Trophoblast cell (in vitro differentiated cells and primary cell): ENCODE measurements at places on chromosomes 2 and 18.

DNA sequence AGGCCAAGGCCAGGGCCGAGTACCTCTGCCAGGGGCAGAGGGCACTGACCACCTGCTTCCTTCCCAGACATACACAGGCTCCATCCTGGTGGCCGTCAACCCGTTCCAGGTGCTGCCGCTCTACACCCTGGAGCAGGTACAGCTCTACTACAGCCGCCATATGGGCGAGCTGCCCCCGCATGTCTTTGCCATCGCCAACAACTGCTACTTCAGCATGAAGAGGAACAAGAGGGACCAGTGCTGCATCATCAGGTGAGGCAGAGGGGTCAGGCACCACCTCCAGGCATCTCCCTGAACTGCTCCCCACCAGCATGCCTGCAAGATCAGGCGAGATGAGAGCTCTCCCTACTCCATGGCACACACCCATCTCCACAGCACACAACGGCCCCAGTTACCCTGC, 31.1 kb downstream of the MYO7B start:
- no peaks in the 10 kb centered on the region for H3K4me1 ChIP-seq
- H3K27ac ChIP-seq, result no peak overlapping the region
- no peaks in the 10 kb centered on the region for H3K36me3 ChIP-seq
- no peak for DNase-seq
- no peaks in the 10 kb centered on the region for H3K27me3 ChIP-seq
- no peak overlapping the region for H3K4me3 ChIP-seq

GRCh38 chr2:37795938-37796337, 124.5 kb upstream of the CDC42EP3 start:
- no peak overlapping the region for H3K4me3 ChIP-seq
- H3K27me3 ChIP-seq, result no peaks in the 10 kb centered on the region
- no peak for DNase-seq
- H3K36me3 ChIP-seq, result no peaks in the 10 kb centered on the region
- peaks cover 5% of the 10 kb centered on the region for H3K4me1 ChIP-seq

- H3K4me3 ChIP-seq, result no peak overlapping the region
- no peak overlapping the region for H3K27ac ChIP-seq
- DNase-seq, result no peak
- H3K27me3 ChIP-seq, result no peaks in the 10 kb centered on the region
Measured at GRCh38 chr2:119149611-119150010, 8.9 kb downstream of the C1QL2 start.

DNA sequence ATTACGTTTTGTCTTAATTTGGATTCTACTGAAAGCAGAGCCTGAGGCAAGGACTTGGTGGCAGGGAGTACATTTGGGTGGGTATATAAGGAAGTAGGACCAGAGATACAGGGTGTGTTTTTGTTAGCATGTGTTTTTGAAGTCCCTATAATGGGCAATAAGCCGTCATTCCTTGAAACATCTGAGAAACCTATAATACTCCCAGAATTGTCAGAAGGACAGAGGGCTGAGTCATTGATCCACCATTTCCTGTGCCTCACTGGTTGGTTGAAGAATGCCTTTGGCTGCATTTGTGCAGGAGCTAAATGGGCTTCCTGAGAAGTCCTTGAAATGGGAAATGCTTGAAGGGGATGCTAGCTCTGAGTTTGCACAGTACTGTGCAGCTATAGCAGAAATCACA, 281.8 kb upstream of the ZEB2 start:
- H3K36me3 ChIP-seq, result no peaks in the 10 kb centered on the region
- no peak overlapping the region for H3K4me3 ChIP-seq
- H3K4me1 ChIP-seq, result no peaks in the 10 kb centered on the region
- H3K27me3 ChIP-seq, result no peaks in the 10 kb centered on the region
- DNase-seq, result no peak

- no peak overlapping the region for H3K27ac ChIP-seq
- DNase-seq, result no peak
- no peaks in the 10 kb centered on the region for H3K36me3 ChIP-seq
- no peak overlapping the region for H3K4me3 ChIP-seq
- no peaks in the 10 kb centered on the region for H3K27me3 ChIP-seq
Measured at GRCh38 chr2:100992262-100992661, 9.8 kb upstream of the RPL31 start.

DNA sequence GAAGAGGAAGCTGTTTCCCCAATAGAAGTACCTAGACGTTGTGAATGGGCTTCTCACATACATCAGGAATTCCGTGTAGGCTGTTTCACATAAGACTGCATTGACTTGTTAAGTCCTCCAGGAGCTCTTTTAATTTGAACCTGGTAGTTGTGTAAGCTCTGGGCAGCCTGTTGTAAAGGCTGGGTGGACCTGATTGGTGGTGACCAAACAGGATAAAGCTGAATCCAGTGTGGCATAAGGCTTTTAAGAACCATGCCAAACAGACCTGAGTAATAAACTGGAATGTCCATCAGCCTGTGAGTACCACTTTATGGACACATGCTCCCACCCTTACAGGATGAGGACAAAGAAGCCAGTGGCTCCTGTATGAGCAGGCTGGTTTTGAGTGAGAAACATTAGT, 24.1 kb downstream of the RMND5A start:
- no peaks in the 10 kb centered on the region for H3K27me3 ChIP-seq
- H3K27ac ChIP-seq, result no peak overlapping the region
- DNase-seq, result no peak
- H3K36me3 ChIP-seq, result no peaks in the 10 kb centered on the region
- H3K4me3 ChIP-seq, result no peak overlapping the region

- H3K4me3 ChIP-seq, result no peak overlapping the region
- no peak overlapping the region for H3K27ac ChIP-seq
- no peak for DNase-seq
Measured at GRCh38 chr18:32848826-32849225, 76.0 kb upstream of the KLHL14 start.

DNA sequence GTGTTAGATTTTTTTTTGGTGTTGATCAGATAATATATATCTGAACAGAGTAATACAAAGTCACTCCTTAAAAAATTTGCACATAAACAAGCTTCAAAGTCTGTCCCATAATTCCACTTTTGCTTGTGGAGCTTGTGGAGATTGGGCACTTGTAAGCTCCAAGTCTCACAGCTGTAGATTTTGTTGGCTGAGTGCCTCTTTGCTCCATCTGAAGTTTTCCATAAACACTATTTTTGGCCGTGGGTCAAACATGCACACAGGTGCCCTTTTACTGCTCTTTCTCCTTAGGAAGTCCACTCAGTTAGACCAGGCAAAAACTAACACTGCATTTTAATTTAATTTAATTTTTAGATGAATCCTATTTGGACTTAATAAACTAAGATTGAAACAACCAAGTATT, 3.6 kb upstream of the KCNJ13 start:
- peaks cover 2% of the 10 kb centered on the region for H3K4me1 ChIP-seq
- H3K4me3 ChIP-seq, result no peak overlapping the region
- H3K36me3 ChIP-seq, result no peaks in the 10 kb centered on the region
- no peak for DNase-seq

DNA sequence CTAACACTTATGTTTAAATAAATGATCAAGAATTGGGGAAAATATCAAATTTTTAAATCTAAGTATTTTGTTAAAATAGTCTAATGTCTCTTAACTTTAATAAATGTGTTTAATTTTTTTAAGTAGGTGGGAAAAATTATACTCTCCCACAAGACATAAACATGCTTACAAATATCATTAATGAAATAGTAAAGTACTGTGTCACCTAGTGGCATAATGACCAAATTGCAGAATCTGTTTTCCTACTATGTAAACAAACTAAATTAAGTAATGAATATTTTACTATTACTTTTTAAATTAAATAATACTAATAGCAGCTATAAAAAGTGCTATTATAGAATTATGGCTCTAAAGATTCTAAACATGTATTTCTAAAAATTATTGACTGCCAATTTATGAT, 52.0 kb upstream of the CHAC2 start:
- H3K27me3 ChIP-seq, result no peaks in the 10 kb centered on the region
- no peaks in the 10 kb centered on the region for H3K4me1 ChIP-seq
- H3K4me3 ChIP-seq, result no peak overlapping the region
- peaks cover 2% of the 10 kb centered on the region for H3K36me3 ChIP-seq
- peak; percentile 44 for DNase-seq
- no peak overlapping the region for H3K27ac ChIP-seq

DNA sequence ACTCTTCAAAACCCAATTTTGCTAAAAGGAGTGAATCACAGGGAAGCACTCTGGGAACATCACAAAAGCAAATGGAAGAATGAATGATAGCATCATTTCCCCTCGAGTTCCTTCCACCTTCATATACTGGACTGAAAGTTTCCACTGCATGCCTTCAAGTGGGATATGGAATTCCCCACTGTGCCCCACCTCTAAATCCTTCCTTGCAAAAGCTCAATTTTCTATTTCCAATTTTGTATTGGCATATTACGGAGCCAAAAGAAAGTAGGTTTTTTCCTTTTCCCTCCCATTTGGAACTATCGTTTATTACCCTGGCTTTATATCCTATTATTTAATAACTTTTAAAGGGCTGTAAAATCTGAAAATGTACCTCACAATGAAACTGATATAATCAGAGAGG, 149.3 kb downstream of the PIEZO2 start:
- DNase-seq, result no peak
- no peaks in the 10 kb centered on the region for H3K36me3 ChIP-seq
- no peak overlapping the region for H3K4me3 ChIP-seq
- H3K4me1 ChIP-seq, result no peaks in the 10 kb centered on the region

DNA sequence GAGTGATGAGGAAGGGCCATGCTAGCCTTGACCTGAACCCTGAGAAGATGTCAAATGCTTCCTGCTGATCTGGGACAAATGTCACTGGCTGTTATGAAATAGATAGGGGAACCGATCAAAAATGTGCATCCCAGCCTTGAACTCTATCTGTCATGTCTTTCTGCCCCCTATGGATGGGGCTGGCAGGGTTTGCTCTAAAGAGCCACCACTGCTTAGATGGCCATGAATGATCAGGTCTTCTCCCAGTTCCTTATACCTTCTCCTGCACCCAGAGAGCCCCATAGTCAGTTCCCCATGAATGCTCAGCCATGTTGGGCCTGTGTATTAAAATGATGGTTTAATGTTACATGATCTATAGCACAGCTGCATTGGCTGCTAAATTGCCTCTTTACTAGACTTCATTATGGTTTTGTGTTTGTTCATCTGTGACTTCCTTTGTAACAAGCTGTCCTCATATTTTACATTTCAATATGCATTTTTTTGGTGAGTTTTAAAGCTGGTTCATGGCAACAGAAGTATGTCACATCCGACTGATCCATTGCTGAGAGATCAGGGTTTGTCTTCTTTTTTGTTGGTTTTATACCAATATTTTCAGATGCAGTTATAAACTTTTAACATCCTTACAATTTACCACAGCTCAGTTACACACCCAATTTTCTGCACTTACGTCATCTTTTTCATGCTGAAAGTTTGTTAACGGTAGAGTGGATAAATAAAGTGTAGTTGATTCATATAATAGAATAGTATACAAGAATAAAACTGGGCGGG, 56.3 kb upstream of the SMAD2 start:
- no peak for DNase-seq
- H3K4me3 ChIP-seq, result no peak overlapping the region
- no peaks in the 10 kb centered on the region for H3K27me3 ChIP-seq
- no peak overlapping the region for H3K27ac ChIP-seq
- no peaks in the 10 kb centered on the region for H3K36me3 ChIP-seq
- H3K4me1 ChIP-seq, result peaks cover 16% of the 10 kb centered on the region

- H3K27ac ChIP-seq, result no peak overlapping the region
- H3K36me3 ChIP-seq, result no peaks in the 10 kb centered on the region
- no peaks in the 10 kb centered on the region for H3K4me1 ChIP-seq
- no peak overlapping the region for H3K4me3 ChIP-seq
- DNase-seq, result no peak
Measured at GRCh38 chr2:240846873-240847595, 21.6 kb upstream of the AGXT start.

DNA sequence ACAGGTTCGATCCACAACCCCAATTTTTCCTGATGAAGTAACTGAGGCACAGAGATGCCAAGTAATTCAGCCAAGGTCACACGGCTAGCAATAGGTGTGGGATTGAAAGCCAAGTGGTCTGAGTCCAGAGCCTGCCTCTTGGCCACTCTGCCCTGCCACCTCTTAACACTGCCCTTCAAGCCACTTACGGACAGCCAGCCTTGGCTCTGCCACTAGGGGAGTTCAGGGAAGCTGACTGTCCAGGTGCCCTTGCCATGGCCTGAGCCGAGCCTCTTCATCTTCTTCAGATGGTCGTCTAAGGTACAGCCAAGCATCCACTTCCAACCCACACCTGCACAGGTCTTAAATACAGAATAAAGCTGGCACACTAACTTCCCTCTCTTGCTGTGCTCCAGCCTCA, 99.3 kb upstream of the GPR45 start:
- no peak for DNase-seq
- H3K36me3 ChIP-seq, result no peaks in the 10 kb centered on the region
- H3K27ac ChIP-seq, result no peak overlapping the region
- H3K27me3 ChIP-seq, result peaks cover 18% of the 10 kb centered on the region
- H3K4me1 ChIP-seq, result peaks cover 6% of the 10 kb centered on the region

- no peak overlapping the region for H3K4me3 ChIP-seq
- no peaks in the 10 kb centered on the region for H3K4me1 ChIP-seq
- H3K27me3 ChIP-seq, result no peaks in the 10 kb centered on the region
Measured at GRCh38 chr2:159381574-159381973, 95.1 kb upstream of the WDSUB1 start.

GRCh38 chr2:187459256-187459655, 11.2 kb upstream of the CALCRL start:
- H3K4me1 ChIP-seq, result no peaks in the 10 kb centered on the region
- H3K27ac ChIP-seq, result no peak overlapping the region
- no peaks in the 10 kb centered on the region for H3K36me3 ChIP-seq
- no peak for DNase-seq
- no peaks in the 10 kb centered on the region for H3K27me3 ChIP-seq
- H3K4me3 ChIP-seq, result no peak overlapping the region

DNA sequence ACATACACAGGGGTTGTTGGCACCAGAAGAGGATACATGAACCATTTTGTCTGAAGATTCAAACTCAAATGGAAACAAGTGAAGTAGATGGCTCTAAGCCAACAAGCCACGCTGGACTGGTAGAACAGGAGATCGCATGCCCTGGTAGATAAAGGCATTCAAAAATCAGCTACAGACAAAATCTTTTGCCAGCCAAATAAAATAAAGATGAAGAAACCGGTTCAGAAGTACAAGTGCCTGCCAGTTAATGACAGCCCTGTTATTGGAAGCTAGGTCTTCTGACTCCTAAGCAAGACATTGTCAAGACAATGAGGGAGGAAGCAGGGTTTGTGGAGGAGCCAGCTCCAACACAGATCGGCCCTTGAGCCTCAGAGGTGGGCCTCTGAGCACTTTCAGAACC, 52.3 kb downstream of the EHD3 start:
- no peaks in the 10 kb centered on the region for H3K27me3 ChIP-seq
- H3K27ac ChIP-seq, result no peak overlapping the region
- H3K4me1 ChIP-seq, result peaks cover 36% of the 10 kb centered on the region
